ENCODE measurements at places on chromosomes 4 and X. TPM values are rescaled to one million over a fixed set of nuclear protein-coding genes. Genes with fewer than 3 reads are reported as not detected.

DNA sequence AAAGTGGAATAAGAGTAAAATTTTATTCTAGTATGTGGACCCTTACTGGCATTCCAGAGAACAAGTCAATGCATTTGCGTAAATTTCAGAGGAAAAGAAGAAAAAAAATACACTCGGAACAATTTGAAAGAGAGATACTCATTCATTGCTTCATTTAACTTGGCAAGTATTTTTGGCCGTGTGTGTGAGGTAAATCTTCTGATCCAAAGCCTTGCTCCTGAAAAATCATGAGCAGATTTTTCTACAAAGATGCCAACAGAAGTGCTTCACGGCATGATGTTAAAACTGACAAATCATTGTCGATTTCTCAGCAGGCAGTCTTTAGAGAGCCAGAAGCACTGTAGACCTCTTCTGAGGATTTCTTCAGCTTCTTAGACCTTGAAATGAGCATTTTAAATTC, 194.0 kb downstream of the COX18 start:
- no peak overlapping the region for H3K27ac ChIP-seq
- H3K36me3 ChIP-seq, result no peaks in the 10 kb centered on the region
- H3K4me1 ChIP-seq, result no peaks in the 10 kb centered on the region
- no peak overlapping the region for H3K4me3 ChIP-seq
- DNase-seq, result no peak

The ZNF157 gene
- 0.66 TPM for total RNA-seq

The NLGN3 gene
- 10.9 TPM for total RNA-seq

DNA sequence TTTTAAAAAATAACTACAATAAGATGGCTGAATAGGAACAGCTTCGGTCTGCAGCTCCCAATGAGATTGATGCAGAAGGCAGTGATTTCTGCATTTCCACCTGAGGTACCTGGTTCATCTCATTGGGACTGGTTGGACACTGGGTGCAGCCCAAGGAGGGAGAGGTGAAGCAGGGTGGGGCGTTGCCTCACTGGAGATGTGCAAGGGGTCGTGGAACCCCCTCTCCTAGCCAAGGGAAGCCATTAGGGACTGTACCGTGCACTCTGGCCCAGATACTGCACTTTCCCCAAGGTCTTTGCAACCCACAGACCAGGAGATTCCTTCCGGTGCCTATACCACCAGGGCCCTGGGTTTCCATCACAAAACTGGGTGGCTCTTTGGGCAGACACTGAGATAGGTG, 640.1 kb downstream of the IQCM start:
- no peaks in the 10 kb centered on the region for H3K27me3 ChIP-seq
- H3K4me3 ChIP-seq, result no peak overlapping the region
- H3K27ac ChIP-seq, result no peak overlapping the region

GRCh38 chr4:114642173-114642780, 43.7 kb downstream of the UGT8 start:
- no peak for DNase-seq
- no peak overlapping the region for H3K4me3 ChIP-seq
- no peaks in the 10 kb centered on the region for H3K36me3 ChIP-seq

The MAGEC2 gene
- not detected for total RNA-seq

Measured in tibial nerve (tissue), 4 donors.